CD4-positive, alpha-beta T cell treated with Interleukin-4 for 1 hour (primary cell): ENCODE measurements at places on chromosomes 5 and 9.

DNA sequence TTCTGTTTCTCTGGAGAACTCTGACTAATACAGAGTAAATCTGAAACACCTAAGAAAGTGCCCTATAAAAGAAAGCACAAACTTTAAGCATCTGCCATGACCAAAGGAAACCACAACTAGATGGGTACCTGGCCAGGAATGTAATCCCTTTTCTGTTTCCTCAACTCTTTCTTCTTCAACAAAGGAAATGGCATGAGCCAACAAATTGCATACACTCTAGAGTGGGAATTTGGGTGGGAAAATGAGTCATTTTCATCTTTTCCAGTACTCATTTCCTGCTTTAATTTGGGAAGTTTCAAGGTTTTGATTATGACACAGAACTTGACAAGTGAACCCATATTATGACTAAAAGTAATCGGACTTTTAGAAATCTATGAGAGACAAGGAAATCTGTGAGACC lies 349.2 kb upstream of the RORB start:
- DNase-seq: no peak

DNA sequence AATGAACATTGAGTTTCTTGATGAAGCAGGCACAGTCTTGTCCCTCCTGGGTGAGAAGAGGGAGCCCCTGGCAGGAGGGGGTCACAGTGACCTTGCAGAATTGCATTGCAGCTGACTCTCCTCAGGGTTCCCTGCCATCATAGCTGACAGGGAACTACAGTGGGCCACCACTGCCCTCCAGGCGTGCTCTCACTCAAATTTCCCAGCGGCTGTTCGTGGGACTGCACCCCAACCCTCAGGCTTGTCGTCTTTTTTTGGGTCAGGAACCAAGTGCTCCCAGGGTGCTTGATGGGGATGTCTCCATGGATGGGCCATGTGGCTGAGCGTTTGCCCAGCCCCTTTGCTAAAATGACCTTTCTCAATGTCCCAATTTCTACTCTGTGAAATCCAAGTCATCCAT lies 215.8 kb downstream of the MELK start:
- DNase-seq: no peak

DNA sequence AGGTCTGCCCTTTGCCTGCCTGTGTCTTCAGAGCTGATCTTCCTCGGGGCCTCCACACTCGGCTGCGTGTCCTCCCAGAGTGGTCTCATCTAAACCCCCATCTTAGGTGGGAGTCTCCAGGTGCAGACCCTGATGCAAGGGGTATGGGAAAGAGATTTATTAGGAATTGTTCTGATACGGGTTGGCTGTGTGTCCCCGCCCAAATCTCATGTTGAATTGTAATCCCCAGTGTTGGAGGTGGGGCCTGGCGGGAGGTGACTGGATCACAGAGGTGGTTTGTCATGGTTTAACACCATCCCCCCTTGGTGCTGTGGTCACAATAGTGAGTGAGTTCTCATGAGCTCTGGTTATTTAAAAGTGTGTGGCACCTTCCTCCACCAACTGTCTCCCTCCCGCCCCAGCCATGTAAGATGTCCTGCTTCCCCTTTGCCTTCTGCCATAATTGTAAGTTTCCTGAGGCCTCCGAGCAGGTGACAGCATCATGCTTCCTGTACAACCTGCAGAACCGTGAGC lies 208.4 kb downstream of the AOPEP start:
- DNase-seq: no peak

GRCh38 chr9:2126331-2126803 lies 111.2 kb downstream of the SMARCA2 start:
- DNase-seq: no peak

DNA sequence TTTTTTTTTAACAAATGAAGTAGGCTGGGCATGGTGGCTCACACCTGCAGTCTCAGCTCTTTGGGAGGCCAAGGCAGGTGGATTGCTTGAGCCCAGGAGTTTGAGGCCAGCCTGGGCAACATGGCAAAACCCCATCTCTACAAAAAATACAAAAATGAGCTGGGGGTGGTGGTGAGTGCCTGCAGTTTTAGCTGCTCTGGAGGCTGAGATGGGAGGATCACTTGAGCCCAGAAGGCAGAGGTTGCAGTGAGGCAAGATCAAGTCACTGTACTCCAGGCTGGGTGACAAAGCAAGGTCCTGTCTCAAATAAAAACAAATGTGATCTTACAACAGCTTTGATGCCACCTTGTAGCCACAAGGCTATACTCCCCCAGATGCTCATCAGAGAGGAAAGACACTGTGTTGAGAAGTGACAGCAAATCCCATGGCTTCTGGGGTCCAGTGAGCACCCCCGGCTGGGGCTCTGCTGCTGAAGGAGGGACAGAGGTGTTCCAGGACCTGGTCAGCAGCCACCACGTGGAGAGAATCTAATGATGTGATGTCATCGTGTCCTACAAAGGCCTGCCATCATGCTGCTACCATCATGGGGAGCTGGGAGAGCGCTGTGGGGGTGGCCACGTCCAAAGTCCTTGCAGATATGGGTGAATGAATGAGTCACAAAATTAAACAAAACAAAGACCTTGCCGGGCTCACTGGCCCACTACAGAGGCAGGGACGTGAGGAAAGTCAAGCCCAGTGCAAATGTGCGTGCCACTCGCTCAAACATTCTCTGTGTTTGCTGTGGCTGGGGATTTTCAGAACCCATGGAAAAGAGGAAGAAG lies 60.7 kb downstream of the PRRT1B start:
- no peak for DNase-seq

DNA sequence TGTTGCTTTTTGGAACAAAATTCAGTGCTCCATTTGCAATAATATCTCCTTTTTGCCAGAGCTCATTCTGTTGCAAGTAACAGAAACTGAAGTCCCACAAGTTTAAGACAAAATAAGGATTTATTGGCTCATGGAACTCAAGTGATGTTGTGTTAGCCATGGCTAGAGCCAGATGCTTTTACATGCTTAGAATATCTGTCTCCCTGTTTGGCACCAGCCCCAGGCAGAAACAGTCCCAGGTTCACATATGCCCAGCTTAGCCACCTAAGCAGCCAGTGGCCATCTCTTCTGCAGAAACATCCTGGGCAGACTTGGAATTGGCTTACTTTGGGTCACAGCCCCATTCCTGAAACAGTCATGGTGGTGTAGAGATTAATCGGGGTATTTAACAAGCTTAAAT lies 540.9 kb upstream of the SGCD start:
- no peak for DNase-seq

GRCh38 chr9:135230817-135231520 lies 143.5 kb downstream of the OLFM1 start:
- no peak for DNase-seq

GRCh38 chr9:98425079-98425478 lies 169.6 kb upstream of the TBC1D2 start:
- no peak for DNase-seq

DNA sequence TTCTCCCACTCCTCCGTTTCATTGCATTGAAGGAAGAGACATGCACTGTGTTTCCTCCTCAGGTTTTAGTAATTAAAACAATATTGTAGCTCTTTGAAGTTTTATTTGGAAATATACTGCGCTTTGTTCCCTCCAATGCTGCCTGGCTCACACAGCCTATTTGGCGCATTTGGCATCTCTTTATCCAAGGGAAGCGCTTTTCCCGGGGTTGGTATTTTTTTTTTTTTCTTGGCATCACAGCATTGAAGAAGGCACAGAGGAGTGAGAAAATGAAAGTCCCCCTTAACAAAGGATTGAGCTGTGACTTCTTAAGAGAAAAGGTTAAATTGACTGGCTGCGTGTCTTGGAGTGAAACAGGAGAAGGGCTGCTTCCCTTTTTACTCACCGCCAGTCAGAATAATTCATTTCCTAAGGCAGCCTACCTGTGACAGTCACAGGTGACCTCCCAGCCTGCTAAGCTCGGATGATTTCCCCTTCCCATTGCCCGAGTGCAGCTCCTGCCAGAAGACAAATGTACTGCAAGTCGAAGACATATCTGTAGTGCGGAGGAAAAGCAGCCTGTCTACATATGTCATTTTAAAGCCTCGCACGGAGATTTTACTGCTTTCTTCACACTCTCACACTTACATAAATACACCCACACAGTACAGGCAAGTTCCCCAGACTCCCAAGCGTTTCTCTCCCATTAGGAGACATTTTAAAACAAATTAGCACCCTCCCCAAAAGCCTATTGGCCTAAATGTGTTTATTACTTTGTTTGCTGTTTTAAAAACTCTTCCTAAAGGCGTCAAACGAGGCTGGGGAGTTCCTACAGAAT lies 665.5 kb upstream of the ZNF608 start:
- no peak for DNase-seq

GRCh38 chr9:115941561-115942315 lies 211.9 kb upstream of the PAPPA start:
- no peak for DNase-seq

GRCh38 chr5:53366245-53366644 lies 114.2 kb upstream of the FST start:
- DNase-seq: no peak

GRCh38 chr9:136525841-136526499 lies 19.9 kb downstream of the NOTCH1 start:
- DNase-seq: no peak

DNA sequence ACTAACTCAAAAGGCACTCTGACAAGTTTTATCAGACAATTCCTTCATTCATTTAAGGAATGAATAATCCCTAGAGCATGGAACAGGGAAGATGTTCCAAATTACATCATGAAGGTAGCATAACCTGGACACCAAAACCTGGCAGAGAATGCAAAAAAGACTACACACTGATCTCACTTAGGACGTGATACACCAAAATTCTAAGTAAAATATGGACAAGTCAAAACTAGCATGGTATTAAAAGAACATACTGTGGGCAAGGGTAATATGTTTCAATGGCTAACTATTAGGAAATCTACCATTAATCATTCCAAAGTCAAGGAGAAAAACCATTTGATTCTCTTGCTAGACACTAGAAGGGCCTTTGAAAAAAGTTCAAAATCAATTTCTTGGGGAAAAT lies 176.5 kb downstream of the HSPA4 start:
- no peak for DNase-seq

- no peak for DNase-seq
These were observed 114.8 kb upstream of the ALDH1B1 start for GRCh38 chr9:38277601-38278200.

DNA sequence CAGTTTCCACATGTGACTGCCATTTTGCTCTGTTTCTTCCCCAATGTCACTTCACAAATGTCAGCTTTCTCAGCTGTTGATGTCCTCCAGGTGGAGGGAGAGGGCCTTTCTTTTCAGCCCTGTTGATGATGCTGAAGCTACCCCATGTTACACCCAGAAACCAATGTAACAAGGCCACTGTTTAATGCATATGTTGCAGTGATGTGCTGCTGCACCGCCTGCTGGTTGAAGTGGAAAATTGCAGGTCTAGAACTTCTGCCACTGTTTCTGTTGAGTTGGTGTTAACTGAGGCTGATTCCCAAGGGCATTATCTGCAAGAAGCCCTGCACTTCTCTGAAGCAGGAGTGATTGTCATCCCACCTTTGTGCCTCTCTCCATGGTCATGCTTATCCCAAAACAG lies 428.4 kb downstream of the KDM4C start:
- DNase-seq: no peak

- no peak for DNase-seq
These were observed 27.8 kb downstream of the NUTM2F start for GRCh38 chr9:94300470-94301301.

DNA sequence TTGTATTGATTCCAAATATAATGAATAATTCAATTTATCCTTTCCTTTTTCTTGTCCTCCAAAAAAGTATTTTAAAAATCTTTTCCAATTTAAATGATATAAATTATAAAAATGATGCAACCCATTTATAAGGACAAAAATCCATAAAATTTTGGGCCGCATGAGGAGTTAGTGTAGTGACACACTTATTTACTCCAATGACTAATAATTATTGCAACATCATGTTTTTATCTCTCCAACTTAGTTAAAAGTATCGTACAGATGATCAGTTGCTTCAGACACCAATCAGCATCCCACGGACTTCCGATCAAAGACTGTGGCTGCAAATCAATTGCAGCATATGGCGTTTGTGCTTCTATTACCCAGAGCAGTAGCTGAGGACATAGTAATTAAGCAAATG lies 58.6 kb downstream of the HTR4 start:
- DNase-seq: no peak

- no peak for DNase-seq
These were observed 364.7 kb downstream of the CDH12 start for GRCh38 chr5:22488427-22488826.

DNA sequence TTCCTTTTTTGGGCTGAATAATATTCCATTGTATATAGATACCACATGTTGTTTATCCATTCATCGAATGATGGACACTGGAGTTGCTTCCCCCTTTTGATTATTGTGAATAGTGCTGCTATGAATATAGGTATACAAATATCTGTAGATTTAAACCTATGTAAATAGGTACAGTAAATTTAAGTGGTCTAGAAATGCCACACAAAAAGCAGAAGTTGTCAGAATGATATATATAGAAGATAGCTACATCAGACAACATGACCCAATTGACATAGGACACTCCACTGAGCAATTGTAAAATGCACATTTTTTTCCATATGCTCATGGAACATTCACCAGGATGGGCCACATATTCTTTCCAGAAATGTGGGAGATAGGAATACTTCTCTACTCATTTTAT lies 77.6 kb downstream of the SMIM15 start:
- no peak for DNase-seq

DNA sequence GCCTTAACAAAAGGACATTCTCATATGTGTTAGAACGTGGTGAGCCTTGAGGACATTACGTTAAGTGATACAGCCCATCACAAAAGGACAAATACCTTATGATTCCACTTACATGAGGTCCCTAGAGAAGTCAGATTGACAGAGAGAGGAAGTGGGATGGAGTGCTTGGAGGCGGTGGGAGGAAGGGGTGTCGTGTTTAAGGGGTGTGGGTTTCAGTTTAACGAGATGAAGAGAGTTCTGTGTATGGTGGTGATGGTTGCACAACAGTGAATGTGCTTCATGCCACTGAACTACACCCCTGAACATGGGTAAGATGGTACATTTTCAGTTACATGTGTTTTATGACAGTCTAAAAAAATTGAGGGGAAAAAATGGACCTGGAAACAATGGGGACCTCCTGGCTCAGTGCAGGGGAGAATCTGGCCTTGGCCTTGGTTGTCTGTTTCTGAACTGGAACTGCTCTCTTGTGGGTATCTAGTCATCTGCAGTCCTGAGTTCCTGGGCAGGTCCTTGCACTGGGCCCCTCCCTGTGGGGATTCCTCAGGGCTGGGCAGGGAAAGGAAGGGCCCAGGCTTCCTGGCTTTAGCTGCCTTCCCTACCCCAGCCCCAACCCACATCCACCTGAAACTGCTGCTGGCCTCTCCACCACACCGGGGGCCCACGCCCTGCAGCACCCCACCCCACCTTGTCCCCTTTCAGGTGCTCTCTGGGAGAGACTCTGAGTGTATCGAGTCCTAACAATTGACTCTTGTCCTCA lies 17.8 kb downstream of the LRRC8A start:
- peak; percentile 42 for DNase-seq
